HS-27A (cell line): ENCODE measurements at places on chromosomes 5 and 9.

GRCh38 chr5:61329550-61330128 lies 2.4 kb upstream of the ZSWIM6 start:
- no peak for DNase-seq

DNA sequence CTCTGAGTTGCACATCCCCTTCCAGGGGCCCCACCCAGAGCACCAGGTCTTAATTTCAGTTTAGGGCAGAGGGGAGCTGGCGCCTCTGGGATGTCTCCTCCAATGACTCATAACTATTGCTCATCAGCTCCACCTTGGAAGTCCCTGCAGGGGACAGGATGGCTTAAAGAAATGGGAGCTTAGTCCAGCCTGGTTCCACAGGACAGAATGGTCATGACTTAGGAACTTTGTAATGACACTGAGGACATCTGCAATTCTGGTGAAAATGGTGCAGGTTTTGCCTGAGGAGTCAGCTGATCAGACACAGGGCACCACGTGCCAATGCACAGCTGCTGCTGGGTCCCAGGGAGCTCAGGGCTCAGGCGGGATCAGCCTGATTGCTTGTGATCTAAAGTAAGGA lies 16.4 kb upstream of the PPP1R26 start:
- no peak for DNase-seq

- DNase-seq, result no peak
These were observed 22.1 kb upstream of the LPCAT1 start for GRCh38 chr5:1545805-1546355.

- DNase-seq, result no peak
These were observed 14.5 kb downstream of the ZDHHC21 start for GRCh38 chr9:14678776-14679175.

DNA sequence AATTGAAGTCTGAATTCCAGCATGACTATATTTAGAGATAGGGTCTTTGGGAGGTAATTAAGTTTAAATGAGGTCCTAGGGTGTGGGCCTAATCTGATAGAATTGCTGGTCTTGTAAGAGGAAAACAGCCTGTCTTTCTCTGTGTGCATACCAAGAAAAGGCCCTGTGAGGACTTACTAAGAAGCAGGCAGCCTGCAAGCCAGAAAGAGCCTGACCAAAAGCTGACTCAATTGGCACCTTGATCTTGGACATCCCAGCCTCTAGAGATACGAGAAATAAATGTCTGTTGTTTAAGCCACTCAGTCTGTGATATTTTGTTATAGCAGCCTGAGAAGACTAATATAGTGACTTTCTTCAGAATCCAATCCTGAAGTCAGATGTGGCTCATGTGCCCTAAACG lies 14.6 kb downstream of the ARL14EPL start:
- DNase-seq, result no peak

DNA sequence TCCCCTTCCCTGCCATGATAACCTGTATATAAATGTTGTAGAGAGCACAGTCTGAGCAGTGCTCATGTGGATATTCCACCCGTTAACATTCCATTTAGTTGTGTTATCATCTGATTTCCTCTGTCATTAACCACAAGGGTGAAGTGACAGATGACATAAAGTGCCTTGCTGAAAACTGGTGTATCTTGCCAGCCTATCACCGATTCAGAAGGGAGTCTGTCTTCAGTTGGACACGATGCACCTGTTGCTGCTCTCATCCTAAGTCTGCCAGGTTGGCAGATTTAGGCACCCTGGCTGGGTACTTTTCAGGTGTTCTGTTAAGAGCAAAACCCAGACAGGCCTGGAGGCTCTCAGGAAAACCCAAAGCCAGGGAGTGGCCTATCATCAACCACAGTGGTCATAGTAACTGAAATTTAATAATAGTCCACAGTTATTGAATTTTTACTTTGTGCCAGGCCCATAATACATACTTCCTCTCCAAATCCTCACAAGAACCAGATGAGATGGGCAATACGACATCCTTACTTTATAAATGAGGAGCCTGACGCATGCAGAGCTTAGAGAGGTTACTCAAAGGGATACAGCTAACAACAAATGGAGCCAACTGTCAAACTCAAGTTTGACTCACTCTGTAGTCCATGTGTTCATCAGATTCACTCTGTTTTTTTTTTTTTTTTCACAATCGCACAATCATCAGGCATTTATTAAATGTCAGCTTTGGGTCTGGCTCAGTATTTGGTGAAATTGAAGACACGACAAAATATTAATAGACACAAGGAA lies 100.7 kb upstream of the SPRY4 start:
- no peak for DNase-seq

GRCh38 chr5:140075371-140075770 lies 32.3 kb upstream of the NRG2 start:
- DNase-seq, result no peak

DNA sequence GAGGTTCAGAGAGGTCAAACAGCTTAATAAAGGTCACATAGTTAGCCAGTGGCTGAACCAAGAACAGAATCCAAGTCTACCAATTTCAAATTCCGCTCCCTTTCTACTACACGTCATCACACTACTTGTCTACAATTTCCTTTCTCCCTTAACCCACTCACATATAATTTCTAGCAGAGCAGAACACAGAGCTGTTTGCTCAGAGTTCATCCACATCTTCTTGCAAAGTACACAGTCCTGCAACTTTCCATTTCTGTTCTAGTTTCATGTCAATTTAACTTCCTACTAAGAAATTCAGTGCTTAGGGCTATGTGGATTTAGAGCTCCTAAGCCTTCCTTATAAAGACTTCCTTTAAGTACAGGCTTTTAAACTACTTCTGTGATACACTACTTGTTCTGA lies 61.3 kb downstream of the MEGF9 start:
- no peak for DNase-seq

DNA sequence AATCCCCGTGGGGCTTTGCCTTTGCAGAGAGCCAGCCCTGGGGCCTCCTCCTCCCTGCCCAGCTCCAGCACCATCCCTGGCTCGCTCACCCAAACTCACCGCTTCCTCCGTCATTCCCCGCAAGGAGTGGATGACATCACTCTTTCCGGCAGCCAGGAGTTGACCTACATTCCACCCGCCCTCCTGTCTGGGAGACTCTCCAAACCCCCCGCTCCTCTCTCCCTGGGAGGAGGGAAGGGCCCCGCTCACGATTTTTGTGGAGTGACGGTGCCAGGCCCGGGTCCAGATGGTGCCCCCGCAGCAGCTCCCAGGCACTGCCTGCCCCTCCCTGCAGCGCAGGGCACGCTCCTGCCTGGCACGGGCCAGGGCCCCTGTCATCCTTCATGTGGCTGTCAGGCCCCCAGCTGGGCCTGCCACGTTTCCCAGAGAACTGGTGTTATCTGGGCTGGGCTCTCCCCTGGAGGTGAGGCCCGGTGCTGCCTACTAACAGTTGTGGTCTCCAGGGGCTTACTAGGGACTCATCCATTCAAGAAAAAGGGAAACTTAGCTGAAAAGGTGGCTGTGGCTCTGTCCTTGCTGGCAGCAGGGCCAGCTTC lies 52.3 kb downstream of the NTNG2 start:
- DNase-seq, result peak; percentile 40

- DNase-seq, result no peak
These were observed 41.3 kb downstream of the ZNF474 start for GRCh38 chr5:122170620-122171019.

- DNase-seq, result no peak
These were observed 49.1 kb upstream of the GADD45G start for GRCh38 chr9:89555451-89556375.

DNA sequence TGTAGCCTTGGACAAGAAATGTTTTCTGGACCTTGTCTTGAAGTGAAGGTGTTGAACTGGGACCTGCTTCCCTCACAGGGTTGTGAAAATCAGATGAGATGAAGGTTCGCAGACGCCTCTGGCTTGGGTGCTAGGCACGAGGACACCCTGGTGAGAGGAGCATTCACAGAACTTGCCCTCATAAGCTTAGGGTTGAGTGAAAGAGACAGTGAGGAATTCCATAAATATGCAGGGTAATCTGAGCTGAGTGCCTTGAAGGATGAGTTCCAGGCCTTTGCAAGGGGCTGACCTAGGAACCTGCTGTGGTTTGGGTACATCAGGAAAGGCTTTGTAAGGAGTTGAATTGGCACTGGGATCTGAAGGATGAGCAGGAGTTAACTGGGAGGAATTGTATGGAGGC lies 75.7 kb upstream of the SAP30L start:
- DNase-seq, result no peak

DNA sequence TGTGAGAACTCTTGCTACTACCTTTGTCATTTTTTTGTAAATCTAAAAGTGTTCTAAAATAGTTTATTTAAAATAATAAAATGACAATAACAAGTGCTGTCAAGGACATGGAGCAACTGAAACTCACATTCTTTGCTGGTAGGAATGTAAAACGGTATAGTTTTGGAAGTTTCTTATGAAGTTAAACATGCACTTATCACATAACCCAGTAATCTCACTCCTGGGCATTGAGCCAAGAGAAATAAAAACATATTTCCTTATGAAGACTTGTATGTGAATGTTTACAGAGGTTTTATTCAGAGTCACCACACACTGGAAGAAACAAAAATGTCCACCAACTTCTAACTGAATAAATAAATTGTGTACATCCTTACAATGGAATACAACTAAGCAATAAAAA lies 46.0 kb upstream of the COL15A1 start:
- peak; percentile 59 for DNase-seq
